ENCODE measurements at places on chromosomes 1 and 21. TPM values are rescaled to one million over a fixed set of nuclear protein-coding genes. Genes with fewer than 3 reads are reported as not detected.

GRCh38 chr1:62601457-62601856 lies 4.1 kb downstream of the ANGPTL3 start:
- DNase-seq: no peak

DNA sequence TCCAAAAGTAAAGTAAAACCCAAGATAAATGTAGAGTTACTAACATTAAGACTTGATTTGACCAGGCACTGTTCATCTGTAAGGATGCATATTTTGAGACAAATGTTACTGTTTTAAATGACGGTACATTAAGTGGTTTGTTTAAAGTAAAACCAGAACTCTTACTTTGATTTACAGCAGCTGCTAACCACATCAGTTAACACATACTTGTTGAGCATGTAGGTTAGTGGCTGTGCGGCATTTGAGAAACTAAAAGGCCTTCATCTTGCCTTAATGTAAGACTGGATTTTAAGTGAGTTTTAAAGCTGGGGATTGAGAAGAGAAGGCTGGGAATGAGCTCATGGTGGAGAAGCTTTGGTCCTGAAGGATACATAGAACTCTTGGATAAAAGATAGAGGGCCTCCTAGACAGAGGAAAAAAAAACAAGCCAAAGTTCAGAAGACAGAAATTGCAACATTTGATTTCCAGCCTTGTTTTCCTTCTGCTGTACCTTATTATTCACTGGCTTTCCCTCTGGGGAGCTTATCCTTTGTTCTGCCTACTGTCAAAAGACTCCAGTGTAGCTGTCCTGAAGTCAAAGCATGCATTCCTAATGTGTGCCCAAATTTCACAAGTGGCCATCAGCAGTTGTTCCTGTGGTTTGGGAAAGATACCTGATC lies 66.6 kb downstream of the MTR start:
- DNase-seq: no peak

Gene SLC2A5
- 9.1 TPM for total RNA-seq

GRCh38 chr1:195738966-195739650 lies 869.1 kb downstream of the KCNT2 start:
- no peak for DNase-seq

DNA sequence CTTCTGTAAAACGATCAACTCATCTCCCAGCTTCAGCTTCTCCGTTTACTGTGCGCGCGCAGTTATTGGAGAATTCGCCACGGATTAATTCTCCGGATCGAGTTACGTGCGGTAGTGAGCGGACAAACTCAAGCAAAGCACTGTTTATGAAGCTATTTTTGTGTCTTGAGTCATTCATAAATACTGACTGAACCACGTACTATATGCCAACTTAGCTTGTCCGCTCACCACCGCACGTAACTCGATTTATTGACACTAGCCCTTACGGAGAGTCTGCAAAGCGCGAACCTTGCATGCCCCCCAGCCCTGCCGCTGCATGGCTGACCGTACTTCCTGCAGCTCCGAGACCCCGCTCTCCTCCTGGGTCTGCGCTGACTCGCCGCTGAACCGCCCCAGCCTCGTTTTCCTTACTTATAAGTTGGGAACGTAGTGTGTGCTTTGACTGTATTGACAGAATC lies 773 bp downstream of the CHD1L start:
- no peak for DNase-seq
